A172 (cell line): ENCODE measurements at places on chromosomes 4 and X. TPM values are rescaled to one million over a fixed set of nuclear protein-coding genes. Genes with fewer than 3 reads are reported as not detected.

Gene OTUD6A
- total RNA-seq = not detected in 2 replicates

Gene CFAP47
- total RNA-seq = 0.17 and 0.26 TPM in 2 replicates

Gene CENPI
- 15.8 and 22.2 TPM in 2 replicates for total RNA-seq

Gene SPANXA2
- total RNA-seq = 1.2 and 2.1 TPM in 2 replicates

Gene PABPC4L
- total RNA-seq = 6.2 and 7.8 TPM in 2 replicates

Gene RAB9B
- 0.96 and 3.3 TPM in 2 replicates for total RNA-seq

Gene AKAP4
- not detected in 2 replicates for total RNA-seq
